Ureter (tissue), 1 donor: ENCODE measurements at places on chromosomes 2 and 18.

DNA sequence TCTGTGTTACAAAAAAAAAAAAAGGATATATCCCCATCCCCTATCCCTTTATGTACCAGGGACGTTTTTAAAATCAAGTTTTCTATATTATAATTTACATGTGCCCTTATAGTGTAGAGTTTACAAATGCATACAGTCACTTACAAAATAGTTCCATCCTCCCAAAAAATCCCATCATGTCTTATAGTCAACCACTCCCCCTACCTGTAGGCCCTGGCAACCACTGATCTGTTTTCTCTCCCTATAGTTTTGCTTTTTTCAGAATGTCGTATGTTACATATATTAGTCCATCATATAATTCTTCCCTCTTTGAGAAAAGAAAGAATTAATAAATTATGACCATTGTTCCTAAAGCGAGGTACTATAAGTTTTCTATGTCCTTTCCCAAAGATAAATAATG is 17.8 kb downstream of the CFAP210 start:
- DNase-seq, result no peak

DNA sequence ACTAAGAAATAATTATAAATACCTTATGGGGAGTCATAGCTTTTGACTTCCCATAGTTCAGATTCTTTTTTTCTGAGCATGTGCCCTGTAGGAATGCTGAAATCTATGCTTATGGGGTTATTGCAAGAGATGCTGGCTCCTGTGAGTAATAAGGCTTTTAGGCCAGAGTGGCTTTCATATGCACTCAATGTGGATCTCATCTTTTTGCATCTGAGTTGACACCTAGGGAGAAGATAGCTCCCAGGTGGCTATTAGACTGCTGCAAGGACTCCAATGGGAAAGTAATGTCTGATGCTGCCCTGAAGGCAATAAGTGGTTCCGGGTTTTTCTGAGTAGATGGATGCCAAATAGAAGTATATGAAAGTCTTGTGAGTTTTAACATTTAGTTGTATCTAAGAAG is 21.0 kb downstream of the DNAH6 start:
- DNase-seq, result no peak

GRCh38 chr2:41027095-41027494 is 575.2 kb upstream of the SLC8A1 start:
- no peak for DNase-seq

- no peak for DNase-seq
These were observed 171.1 kb upstream of the SKOR2 start for GRCh38 chr18:47422524-47422923.

DNA sequence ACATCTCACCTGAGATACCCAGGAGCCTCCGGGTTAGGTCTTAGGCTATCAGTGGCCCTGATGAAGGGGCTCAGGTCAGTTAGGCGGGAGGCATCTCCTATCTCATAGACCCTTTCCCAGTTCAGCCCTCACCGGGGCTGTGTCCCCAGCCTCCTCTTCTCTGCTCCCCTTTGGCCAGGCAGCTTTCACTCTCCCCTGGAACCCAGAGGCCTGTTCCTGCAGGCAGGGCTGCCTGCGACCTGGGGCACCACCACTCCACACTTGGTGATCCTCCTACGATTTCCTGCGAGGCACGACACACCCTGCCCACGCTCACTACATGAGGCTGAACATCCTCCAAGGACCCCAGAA is 51.2 kb downstream of the SFXN5 start:
- DNase-seq, result no peak

- no peak for DNase-seq
These were observed 4.1 kb downstream of the ITGA6 start for GRCh38 chr2:172431463-172431862.

DNA sequence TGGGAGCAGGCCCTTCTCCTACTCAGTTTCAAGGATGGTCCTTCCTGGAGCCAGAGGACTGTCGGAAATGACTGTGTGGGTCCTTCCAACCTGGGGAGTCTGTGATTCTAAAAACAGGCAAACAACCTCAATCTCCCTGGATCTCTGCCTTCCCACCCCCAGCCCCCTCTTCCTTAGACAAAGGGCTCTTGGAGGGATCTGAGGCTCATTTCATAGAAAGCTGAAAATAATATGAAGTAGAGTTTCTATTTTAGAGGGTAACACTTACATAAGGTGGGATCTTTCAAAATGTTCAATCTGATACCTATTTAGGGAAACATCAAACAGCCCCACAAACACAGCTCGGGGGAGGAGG is 69.4 kb downstream of the RHOB start:
- no peak for DNase-seq

DNA sequence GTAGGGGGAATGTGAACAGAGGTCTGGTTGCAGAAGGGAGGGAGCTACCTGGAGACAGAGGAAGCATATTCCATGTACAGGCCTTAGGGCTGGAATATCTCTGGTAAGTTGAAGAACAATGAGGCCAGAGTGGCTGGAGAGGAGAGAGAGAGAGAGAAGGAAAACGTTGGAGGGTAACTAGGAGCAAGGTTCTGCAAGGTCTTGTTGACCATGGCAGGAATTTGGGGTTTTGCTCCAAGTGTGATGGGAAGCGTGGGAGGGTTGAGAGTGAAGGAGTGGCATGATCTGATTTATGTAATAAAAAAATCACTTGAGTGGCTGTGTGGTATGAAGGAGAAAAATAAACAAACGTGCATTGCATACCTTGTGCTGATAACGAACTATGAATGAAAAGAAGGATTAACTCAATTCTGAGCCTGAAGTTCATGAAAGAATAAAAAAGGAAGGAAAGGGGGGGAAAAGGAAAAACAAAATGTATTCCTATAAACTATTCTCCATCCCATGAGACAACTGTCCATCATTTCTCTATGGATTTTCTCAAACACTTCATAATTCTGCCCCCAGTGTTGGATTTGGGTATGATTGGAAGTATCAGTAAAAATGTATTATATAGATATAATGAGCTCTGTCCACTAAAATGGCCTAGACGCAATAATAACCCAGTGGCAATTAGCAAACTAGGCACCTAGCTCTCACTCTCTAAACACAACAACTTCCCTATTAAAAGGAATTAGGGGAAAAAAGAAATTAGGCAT is 59.7 kb upstream of the PMAIP1 start:
- DNase-seq, result no peak

- no peak for DNase-seq
These were observed 481.0 kb upstream of the CDH2 start for GRCh38 chr18:28657961-28658360.

DNA sequence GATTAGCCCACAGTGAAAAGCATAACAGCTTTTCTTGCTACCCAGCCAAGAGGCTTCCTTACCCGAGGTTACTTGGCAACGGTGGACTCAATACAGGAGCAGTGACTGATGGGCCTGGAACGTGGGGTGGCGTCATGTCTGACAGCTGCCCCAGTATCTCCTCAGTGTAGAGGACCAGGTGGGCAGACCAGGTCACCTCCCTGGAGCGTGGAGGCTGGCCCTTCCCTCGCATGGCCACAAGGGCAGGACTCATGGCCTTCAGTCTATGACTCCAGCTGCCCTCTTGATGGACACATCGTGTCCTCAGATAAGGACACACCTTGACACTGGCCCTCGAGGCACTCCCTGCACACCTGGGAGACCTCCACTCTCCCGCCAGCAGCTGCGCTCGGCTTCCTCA is 6.4 kb downstream of the ASPRV1 start:
- no peak for DNase-seq

- no peak for DNase-seq
These were observed 84.8 kb downstream of the ACAA2 start for GRCh38 chr18:49728542-49728941.

GRCh38 chr2:43129676-43130547 is 96.5 kb downstream of the ZFP36L2 start:
- no peak for DNase-seq

- DNase-seq, result no peak
These were observed 285.4 kb downstream of the NRXN1 start for GRCh38 chr2:50746526-50746925.

DNA sequence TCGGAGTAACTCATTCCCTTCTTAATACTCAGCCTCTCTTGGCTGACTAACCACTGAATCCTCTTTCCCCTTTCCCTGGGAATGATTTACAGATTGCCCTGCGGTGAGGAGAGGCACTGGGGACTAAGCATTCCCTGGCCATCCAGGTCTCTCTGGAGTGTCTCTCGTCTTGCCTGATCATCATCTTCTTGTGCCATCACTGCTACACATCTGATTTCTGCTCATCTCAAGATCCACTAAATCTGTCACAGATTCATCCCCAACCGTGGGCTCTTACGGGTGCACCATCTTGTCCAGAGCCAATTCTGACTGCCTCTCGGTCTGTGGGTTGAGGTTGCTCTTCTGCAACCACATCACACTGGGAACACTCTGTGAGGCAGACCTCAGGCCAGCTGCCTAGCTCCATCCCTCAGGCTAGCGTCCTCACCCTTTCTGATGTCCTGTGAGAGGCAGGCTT is 12.0 kb downstream of the SFTPB start:
- no peak for DNase-seq

DNA sequence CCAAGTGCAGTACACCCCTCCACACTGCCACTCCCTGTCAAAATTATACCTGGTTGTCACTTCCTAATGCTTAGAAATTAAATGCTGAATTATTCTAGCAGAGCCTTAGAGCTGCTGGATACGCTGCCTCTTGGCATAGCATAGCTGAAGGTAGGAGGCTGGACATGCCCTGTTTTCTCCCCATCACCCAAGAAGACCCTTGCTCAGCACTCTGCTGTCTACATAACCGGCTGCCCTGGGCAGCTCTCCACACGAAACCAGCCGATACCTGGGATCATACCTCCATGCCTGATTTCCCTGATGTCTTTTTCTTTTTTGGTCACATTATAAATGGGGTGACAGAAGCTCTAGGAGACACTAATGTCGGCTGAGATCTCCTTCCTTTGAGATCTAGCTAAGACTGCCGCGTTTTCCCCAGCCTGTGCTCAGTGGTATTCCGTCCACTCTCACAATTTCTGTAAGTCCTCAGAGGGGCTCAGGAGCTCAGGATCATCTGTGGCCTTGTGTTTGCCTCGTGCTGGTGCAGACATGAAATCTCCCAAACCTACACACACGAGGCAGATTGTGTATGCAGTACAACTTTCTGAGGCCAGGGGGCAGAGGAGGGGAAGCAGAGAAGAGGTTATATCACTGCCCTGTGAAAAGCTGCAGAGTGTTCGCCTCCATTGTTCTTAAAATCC is 13.5 kb upstream of the ZAP70 start:
- DNase-seq, result no peak

- no peak for DNase-seq
These were observed 24.0 kb downstream of the CCDC85A start for GRCh38 chr2:56207760-56208159.

DNA sequence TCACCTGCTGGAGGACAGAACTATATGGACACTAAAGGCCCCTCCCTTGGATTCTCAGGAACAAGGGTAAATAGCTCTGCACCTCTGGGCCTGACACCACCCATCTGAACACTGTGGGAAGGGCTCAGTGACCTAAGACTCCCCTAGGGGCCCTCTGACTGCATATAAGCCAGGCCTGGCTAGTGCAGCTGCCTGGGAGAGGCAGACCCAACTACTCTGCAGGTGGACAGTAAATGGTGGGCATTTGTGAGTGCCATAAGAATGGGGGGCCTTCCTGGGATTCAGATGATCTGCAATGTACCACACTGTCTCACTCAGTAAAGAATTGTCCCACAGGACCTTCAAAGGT is 11.2 kb upstream of the WIPF1 start:
- no peak for DNase-seq

GRCh38 chr2:145184741-145185651 is 665.1 kb upstream of the ZEB2 start:
- no peak for DNase-seq

- no peak for DNase-seq
These were observed 3.2 kb downstream of the SH3YL1 start for GRCh38 chr2:260507-261161.

GRCh38 chr2:105236060-105236424 is 5.5 kb upstream of the GPR45 start:
- no peak for DNase-seq

- DNase-seq, result no peak
These were observed 44.2 kb downstream of the GPR39 start for GRCh38 chr2:132460781-132461180.
